Upper lobe of left lung (tissue), 6 donors: ENCODE measurements at places on chromosomes 7 and 10. TPM values are rescaled to one million over a fixed set of nuclear protein-coding genes. Genes with fewer than 3 reads are reported as not detected.
A peak's percentile ranks its signal among the peaks of the same experiment; 100 is the strongest.

MYPN gene
- not detected for total RNA-seq

FAM180A gene
- total RNA-seq, result 2.8 TPM

AKR1B15 gene
- total RNA-seq, result not detected

SAMD9L gene
- total RNA-seq, result 50.6 TPM

TTYH3 gene
- total RNA-seq, result 62.9 TPM

FIGNL1 gene
- 14.7 TPM for total RNA-seq

SLC29A3 gene
- total RNA-seq, result 7.5 TPM

- H3K4me1 ChIP-seq, result peaks cover 31% of the 10 kb centered on the region
- H3K36me3 ChIP-seq, result no peaks in the 10 kb centered on the region
- H3K4me3 ChIP-seq, result no peak overlapping the region
- H3K27ac ChIP-seq, result peak overlapping the region; percentile 64
Observed at GRCh38 chr10:73889014-73889413, 14.7 kb upstream of the CAMK2G start.

DNA sequence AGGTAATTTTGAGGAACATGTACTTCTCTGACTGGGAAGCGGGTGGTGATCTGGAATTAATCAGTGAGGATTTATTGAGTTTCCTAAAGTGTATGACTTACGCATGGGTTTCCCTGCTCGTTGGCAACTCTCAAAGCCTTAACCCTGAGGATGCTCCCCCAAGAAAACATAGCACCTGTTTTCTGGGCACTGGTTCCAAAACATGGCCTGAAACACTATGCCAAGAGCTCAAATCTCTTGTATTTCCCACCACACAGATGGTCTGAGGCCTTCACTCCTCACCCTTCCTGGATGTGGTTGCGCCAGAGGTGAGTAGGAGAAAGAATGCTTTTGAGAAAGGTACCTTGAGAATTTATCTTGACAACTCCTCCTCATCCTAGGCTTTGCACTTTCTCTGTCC is 250.4 kb downstream of the FZD1 start:
- H3K27ac ChIP-seq, result no peak overlapping the region
- no peaks in the 10 kb centered on the region for H3K36me3 ChIP-seq
- no peak for DNase-seq
- H3K27me3 ChIP-seq, result no peaks in the 10 kb centered on the region
- H3K4me1 ChIP-seq, result no peaks in the 10 kb centered on the region

DNA sequence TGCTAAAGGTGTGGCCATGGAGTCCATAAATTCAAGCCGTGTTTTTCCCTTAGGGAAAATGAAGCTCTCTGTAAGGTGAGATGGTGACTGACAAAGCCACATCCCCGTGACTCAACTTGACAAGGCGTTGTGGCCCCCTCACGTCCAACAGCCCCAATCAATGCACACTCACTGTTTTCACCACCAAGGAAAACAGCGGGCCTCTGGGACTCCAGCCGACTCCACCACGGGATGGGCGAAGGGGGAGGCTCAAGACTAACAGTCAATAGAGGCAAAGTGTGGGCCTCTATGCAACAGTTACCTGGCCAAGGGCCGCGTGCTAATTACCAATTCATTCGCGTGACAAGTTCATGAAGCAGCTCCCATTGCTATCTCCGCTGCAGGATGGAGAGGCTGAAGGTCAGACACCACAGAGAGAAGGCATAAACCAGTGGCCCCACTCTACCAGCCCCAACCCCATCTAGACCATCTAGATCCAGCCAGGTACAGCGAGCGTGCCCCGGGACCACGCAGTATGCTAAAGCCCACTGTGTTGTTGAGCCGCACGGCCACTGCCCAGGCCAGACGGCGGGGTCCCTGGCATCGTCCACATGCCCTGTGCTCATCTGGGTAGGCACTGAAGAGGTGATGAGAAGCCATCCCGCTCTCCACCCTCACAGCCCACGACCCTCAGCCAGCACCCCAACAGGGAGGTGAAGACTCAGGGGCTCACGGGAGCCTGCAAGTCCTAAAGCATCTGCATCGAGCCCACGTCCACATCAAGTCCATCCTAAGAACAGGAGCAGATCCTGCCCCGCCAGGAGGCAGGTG is 76.1 kb downstream of the PROSER2 start:
- DNase-seq, result peak; percentile 67
- H3K27ac ChIP-seq, result peak overlapping the region; percentile 23
- H3K36me3 ChIP-seq, result no peaks in the 10 kb centered on the region
- no peaks in the 10 kb centered on the region for H3K4me1 ChIP-seq

- no peaks in the 10 kb centered on the region for H3K27me3 ChIP-seq
- H3K36me3 ChIP-seq, result no peaks in the 10 kb centered on the region
- no peak overlapping the region for H3K4me3 ChIP-seq
- peak; percentile 50 for DNase-seq
- H3K4me1 ChIP-seq, result no peaks in the 10 kb centered on the region
- H3K27ac ChIP-seq, result no peak overlapping the region
Observed at GRCh38 chr10:43212043-43212721, 54.7 kb downstream of the RASGEF1A start.

GRCh38 chr7:92691578-92691977 is 101.4 kb upstream of the FAM133B start:
- no peak overlapping the region for H3K4me3 ChIP-seq
- H3K27me3 ChIP-seq, result no peaks in the 10 kb centered on the region
- no peaks in the 10 kb centered on the region for H3K4me1 ChIP-seq
- no peaks in the 10 kb centered on the region for H3K36me3 ChIP-seq
- DNase-seq, result no peak
- H3K27ac ChIP-seq, result no peak overlapping the region

- DNase-seq, result no peak
- H3K4me1 ChIP-seq, result no peaks in the 10 kb centered on the region
- no peak overlapping the region for H3K4me3 ChIP-seq
- no peaks in the 10 kb centered on the region for H3K36me3 ChIP-seq
Observed at GRCh38 chr10:60974463-60975149, 30.6 kb upstream of the RHOBTB1 start.

- H3K4me3 ChIP-seq, result no peak overlapping the region
- no peaks in the 10 kb centered on the region for H3K27me3 ChIP-seq
- no peak for DNase-seq
- H3K27ac ChIP-seq, result no peak overlapping the region
- H3K36me3 ChIP-seq, result no peaks in the 10 kb centered on the region
Observed at GRCh38 chr7:88969167-88969566, 173.6 kb upstream of the TEX47 start.

- H3K4me3 ChIP-seq, result no peak overlapping the region
- H3K27me3 ChIP-seq, result no peaks in the 10 kb centered on the region
- peaks cover 36% of the 10 kb centered on the region for H3K36me3 ChIP-seq
- peak overlapping the region; percentile 82 for H3K27ac ChIP-seq
- H3K4me1 ChIP-seq, result peaks cover 51% of the 10 kb centered on the region
- DNase-seq, result no peak
Observed at GRCh38 chr10:79220307-79220706, 127.0 kb upstream of the PPIF start.

- H3K4me3 ChIP-seq, result no peak overlapping the region
- no peaks in the 10 kb centered on the region for H3K27me3 ChIP-seq
- no peaks in the 10 kb centered on the region for H3K4me1 ChIP-seq
- no peak overlapping the region for H3K27ac ChIP-seq
- no peak for DNase-seq
- peaks cover 97% of the 10 kb centered on the region for H3K36me3 ChIP-seq
Observed at GRCh38 chr7:75983471-75984129, 10.8 kb downstream of the TMEM120A start.

GRCh38 chr7:32119790-32120196 is 49.6 kb upstream of the PDE1C start:
- H3K4me1 ChIP-seq, result no peaks in the 10 kb centered on the region
- H3K27me3 ChIP-seq, result no peaks in the 10 kb centered on the region
- H3K27ac ChIP-seq, result no peak overlapping the region
- H3K4me3 ChIP-seq, result no peak overlapping the region

DNA sequence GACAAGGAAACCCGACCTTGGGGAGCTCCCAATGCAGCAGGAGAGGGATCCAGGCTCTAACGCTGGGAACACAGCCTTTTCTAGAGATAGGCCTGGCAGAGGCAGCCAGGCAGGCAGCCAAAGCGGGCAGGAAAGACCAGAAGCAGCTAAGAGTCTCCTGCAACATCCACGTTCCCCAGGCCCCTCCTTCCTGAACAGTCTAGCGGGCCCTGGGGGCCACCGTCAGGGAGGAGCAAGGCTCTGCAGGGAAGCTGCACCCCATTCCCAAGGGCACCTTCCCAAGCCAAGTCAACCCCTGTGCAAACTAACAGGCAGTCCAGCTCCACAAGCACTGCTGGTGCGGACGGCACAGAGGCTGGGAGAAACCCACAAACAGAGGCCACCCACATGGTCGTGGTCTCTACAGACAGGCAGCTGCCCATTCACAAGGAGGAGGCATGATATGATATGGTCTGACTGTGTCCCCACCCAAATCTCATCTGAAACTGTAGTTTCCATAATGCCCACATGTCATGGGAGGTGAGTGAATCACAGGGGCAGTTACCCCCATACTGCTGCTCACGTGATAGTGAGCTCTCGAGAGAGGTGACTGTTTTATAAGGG is 115.7 kb downstream of the MAD1L1 start:
- DNase-seq, result no peak
- no peaks in the 10 kb centered on the region for H3K36me3 ChIP-seq
- no peaks in the 10 kb centered on the region for H3K27me3 ChIP-seq
- peak overlapping the region; percentile 15 for H3K27ac ChIP-seq
- peaks cover 22% of the 10 kb centered on the region for H3K4me1 ChIP-seq

GRCh38 chr10:51314481-51314880 is 240.2 kb downstream of the PRKG1 start:
- no peaks in the 10 kb centered on the region for H3K27me3 ChIP-seq
- H3K4me3 ChIP-seq, result no peak overlapping the region
- H3K36me3 ChIP-seq, result no peaks in the 10 kb centered on the region

- H3K27ac ChIP-seq, result no peak overlapping the region
- DNase-seq, result no peak
- H3K36me3 ChIP-seq, result no peaks in the 10 kb centered on the region
- H3K27me3 ChIP-seq, result no peaks in the 10 kb centered on the region
- no peaks in the 10 kb centered on the region for H3K4me1 ChIP-seq
- no peak overlapping the region for H3K4me3 ChIP-seq
Observed at GRCh38 chr7:51680594-51681399, 364.2 kb upstream of the COBL start.

GRCh38 chr10:28679581-28680357 is 2.4 kb downstream of the BAMBI start:
- H3K27me3 ChIP-seq, result peaks cover 7% of the 10 kb centered on the region
- DNase-seq, result peak; percentile 31
- H3K4me3 ChIP-seq, result peak overlapping the region; percentile 81

GRCh38 chr10:22315455-22316285 is 518 bp upstream of the COMMD3 start:
- H3K27ac ChIP-seq, result peak overlapping the region; percentile 91
- DNase-seq, result no peak
- H3K27me3 ChIP-seq, result no peaks in the 10 kb centered on the region
- H3K4me3 ChIP-seq, result peak overlapping the region; percentile 88

DNA sequence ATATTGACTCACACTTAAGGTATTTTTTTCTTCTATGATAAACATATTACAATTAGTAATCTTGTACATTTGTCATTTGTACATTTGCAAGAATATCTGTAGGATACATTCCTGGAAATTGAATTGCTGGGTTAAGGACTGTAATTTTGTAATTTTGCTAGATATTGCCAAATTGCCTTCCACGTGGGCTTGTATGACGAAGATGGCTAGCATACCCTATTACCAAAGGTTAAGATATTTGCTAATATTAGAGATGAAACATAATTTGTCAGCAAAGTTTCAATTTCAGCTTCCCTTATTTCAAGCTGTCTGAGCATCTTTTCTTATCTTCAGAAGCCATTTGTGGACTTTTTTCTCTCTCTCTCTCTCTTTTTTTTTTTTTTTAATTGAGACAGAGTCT is 1.0 kb upstream of the LYZL2 start:
- H3K36me3 ChIP-seq, result no peaks in the 10 kb centered on the region
- H3K4me3 ChIP-seq, result no peak overlapping the region
- DNase-seq, result no peak
- no peaks in the 10 kb centered on the region for H3K4me1 ChIP-seq
- no peak overlapping the region for H3K27ac ChIP-seq
- no peaks in the 10 kb centered on the region for H3K27me3 ChIP-seq

- H3K4me3 ChIP-seq, result peak overlapping the region; percentile 68
- peak; percentile 86 for DNase-seq
- no peaks in the 10 kb centered on the region for H3K27me3 ChIP-seq
- H3K36me3 ChIP-seq, result peaks cover 14% of the 10 kb centered on the region
Observed at GRCh38 chr10:14601872-14602725, 172.6 kb downstream of the FAM107B start.
